ENCODE measurements at places on chromosomes 11 and 22.
A peak's percentile ranks its signal among the peaks of the same experiment; 100 is the strongest.

GRCh38 chr11:61418136-61418535 is 11.6 kb downstream of the CPSF7 start:
- DNase-seq: no peak

GRCh38 chr11:104881117-104881794 is 17.0 kb downstream of the CASP12 start:
- DNase-seq: no peak

DNA sequence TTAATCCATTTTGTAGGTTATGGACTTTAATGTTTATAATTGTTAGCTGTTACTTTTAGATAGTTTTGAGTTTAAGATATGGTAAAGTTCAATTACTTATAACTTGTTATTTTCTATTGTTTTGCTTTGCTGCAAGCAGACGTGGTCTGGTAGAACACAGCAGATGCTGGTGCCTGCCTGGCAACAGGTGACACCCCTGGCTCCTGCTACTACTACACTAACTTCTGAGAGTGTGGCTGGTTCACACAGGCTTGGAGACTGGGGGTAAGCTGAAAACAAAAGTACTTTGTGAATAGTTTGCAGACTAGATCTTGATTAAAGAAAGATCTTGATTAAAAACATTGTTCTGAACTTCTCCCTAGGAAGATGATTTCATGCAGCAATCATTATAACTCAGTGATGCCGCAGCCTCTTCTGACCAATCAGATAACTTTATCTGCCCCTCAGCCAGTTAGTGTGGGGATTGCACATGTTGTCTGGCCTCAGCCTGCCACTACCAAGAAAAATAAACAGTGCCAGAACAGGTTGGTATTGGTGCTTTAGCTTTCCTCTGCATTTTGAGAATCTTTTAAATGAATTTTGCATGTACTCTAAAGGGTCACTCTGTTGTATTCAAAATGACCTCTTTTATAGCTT is 90.4 kb downstream of the HIPK3 start:
- no peak for DNase-seq

DNA sequence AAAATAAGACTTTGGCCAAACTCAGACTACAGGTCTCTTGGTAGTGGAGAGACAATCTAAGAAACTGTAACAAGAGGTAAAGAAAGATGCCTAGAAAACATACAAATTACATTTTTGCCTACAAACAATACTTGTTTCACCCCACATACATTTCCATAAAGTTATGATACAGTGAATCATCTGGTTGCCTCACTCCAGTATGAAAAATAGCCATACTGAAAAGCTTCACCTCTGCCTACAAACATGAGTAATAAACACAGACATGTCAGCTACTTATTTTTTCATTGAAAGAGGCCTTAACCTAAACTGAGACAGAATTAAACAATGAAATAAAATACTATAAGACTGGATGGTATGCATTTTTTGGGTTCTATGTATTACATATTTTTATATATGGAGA is 1463.0 kb downstream of the FAM181B start:
- no peak for DNase-seq

GRCh38 chr22:19350476-19350859 is 58.9 kb upstream of the CLTCL1 start:
- DNase-seq: no peak

DNA sequence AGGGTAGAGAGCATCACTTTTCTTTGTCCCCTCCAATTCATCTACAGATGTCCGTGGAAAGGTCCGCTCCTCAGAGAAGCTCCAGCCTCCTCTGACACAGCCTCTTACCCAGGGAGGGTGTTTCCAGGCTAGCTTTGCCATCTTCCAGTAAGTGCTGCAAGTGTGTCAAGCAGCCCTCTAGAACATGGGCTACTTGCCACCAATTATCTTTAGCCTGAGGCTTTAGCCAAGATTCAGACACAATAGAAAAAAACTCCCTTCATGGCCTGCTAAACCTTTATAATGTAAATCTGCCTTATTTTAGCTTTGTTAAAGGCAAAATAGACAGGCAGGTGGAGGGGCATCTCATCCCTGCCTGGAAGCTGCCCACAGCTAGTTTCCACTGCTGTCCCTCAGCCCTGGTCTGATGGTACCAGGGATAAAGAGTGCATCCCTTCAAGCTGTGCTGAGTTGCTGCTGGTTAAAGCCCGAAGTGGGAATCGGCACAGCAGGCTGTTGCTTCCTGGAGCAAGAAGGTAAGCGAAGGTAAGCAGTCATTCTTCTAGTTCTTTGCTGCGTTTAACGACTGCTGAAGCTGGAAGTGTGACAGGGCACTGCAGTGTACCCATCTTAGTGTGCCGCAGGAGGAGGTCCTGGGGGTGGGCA is 190.1 kb upstream of the E2F8 start:
- no peak for DNase-seq

- no peak for DNase-seq
Measured at GRCh38 chr11:45449036-45449601, 163.0 kb upstream of the SYT13 start.

DNA sequence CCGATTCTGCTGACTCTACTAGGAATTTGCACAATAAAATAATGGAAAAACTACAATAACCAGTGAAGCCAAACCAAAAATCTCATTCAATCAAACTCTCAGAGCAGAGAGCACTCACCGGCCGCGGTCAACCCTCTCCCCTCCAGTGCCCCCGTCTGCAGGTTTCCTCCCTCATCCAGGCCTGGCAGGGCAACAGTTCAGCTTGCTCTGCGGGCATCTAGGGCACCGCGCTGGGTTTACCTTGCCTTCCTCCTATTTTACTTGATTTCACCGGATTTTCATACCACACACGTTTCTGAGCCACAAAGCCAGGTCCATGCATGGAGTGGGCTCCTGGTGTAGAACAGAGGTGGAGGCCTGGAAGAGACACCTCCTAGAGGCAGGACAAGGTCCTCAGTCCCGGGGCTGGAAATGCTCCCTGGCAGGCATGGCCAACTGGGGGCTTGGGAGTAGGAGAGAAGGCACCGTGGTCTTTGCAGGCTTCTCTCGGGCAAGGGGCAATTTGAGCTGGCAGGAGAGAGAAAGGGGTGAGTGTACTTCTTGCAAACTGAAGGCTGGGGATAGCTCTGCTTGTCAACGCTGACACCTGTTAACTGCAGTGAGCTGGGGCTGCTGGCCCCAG is 938.4 kb downstream of the BRD1 start:
- DNase-seq: no peak

- DNase-seq: no peak
Measured at GRCh38 chr11:86904001-86904400, 51.2 kb downstream of the FZD4 start.

DNA sequence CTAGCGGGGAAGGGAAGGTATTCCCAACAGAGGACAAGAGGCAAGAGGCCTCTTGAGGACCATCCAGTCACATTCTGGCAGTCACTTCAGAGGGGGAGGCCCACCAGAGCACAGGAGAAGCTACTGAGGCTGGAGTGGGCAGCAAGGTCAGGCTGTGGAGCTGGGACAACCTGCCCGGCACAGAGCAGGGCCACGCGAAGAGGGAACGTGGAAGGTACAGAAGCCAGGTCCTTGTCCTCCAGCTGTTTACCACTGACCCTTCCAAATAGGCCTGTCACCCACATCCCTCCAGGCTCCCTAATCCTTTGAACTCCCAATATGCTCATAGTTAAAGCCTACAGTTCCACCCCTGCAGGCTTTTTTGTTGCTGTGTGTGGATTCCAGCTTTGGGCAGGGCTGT is 76.9 kb downstream of the IGLL1 start:
- no peak for DNase-seq

- DNase-seq: no peak
Measured at GRCh38 chr11:85705800-85706199, 19.8 kb upstream of the CCDC89 start.

GRCh38 chr11:68373189-68373814 is 60.9 kb downstream of the LRP5 start:
- peak; percentile 92 for DNase-seq

- no peak for DNase-seq
Measured at GRCh38 chr11:73047773-73048371, 94.2 kb downstream of the FCHSD2 start.

DNA sequence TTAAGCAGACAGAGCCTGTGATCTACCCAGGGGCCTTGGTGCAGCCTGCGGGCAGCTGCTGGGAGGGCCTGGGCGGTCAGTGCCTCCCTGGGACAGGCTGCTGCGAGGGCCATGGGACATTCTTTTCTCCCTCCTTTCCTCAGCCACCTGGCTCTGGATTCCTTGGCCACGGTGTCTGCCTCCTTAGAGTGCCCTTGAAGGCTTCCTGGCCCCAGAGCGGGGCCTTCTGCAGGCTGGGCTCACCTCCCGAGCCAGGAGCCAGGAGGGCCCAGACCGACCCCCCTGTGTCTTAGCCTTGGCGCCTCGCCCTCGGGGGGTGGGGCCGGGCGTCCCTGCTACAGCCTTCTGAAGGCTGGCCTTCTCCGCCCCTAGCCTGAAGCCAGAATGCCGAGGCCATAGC is 231.2 kb downstream of the TBC1D22A start:
- no peak for DNase-seq

- DNase-seq: no peak
Measured at GRCh38 chr11:134987822-134988221, 575.8 kb upstream of the B3GAT1 start.

DNA sequence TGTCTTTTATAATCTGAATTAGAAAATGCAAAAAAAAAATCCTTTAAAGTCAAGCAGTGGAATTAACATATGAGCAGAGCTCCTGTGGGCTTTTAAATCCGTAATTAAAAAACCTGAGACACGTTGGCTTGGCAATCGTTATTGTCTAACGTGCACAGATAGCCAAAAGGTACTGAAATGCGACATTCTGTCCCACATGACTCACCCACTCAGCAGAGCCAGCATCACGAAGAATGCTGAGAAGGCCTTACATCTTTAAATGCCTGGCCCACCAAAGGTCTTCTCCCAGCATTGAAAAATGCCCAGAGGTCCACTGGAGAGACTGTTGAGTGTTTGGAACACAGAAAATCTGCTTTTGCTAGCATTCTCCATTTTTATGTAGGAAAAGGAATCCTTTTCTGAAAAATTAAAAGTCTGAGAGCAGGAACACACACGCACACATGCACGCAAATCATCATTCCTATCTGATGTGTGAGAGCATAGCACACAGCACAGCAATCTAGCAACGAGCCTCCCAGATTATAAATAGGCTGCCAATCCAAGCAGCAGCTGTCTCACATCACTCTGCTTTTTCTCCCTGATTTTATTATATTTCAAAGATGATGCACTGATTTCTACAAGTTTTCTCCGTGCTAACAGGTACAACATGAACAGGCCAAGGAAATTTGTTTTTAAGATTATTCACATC is 94.5 kb downstream of the PHF21A start:
- no peak for DNase-seq

GRCh38 chr11:66032957-66033735 is 6.9 kb upstream of the CATSPER1 start:
- DNase-seq: no peak

GRCh38 chr22:22178992-22179391 is 65.6 kb upstream of the VPREB1 start:
- DNase-seq: no peak

- DNase-seq: no peak
Measured at GRCh38 chr11:25727944-25728343, 604.0 kb upstream of the ANO3 start.

DNA sequence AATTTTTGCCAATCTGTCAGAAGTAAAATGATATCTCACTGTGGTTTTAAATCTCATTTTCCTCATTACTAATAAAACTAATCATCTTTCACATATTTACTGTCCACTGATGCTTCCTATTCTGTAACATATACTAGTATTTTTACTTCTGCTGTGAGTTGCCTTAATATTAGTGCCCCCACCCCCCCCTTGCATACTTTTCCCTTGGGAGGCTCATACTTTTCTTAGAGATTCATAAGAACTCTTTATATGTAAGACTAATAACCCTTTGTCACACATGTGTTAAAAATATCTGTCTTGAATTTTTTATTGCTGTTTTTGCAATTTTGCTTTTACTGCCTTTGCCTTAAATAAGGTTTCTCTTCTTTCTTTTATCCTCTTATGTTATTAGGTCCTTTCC is 87.2 kb downstream of the PHF21A start:
- DNase-seq: no peak

GRCh38 chr11:33742249-33742851 is 6.1 kb upstream of the CD59 start:
- no peak for DNase-seq

DNA sequence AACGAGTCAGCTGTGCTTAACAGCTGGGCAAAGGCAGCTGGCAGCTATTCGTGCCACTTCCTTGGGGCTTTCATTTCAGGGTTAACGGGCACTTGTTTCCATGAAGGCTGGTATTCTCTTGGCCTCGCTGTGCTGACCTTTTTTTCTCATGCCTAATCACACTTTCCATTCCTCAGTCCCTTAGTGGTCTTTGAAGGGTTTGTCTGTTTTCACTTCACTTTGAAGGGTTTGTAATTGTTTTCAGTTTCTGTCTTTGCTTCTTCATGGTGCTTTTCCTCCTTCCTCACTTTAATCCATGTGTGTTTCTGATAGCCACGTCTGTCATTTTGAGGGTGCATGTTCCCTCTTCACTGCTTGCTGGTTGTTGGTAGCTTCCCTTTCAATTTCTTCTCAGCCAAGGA is 24.6 kb downstream of the PPIL2 start:
- peak; percentile 45 for DNase-seq

DNA sequence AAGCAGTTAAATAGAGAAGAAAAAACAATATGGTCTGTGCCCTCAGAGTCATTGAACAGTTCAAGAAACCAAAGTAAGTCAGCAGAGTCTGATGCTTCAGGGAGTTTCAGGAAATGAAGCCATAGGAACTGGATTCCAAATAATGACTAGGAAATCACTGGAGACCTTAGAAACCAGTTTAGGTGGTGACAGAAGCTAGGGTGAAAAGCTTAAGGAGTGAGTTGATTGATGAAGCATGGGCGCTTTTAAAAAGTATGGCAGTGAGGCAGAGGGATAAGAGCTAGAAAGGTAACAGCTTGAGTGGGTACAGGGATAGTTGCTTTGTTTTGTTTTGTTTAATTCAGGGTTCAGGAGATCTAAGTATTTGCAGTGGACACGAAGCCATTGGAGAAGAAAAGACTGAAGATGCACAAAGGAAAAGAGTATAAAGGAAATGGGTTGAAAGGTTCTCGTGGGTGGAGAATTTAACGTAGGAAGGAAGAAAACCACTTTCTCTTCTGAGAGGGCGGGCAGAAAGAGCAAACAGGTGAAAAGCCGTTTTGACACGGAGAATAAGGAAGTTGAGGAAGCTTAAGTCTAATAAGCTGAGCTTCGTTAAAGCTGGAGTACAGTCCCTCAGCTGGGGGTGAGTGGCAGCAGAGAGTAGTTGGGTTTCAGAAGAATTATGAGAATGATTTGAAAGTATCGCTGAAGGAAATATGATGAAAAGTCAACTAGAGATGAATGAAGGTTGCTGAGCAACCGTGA is 14.8 kb downstream of the SGSM3 start:
- DNase-seq: no peak

DNA sequence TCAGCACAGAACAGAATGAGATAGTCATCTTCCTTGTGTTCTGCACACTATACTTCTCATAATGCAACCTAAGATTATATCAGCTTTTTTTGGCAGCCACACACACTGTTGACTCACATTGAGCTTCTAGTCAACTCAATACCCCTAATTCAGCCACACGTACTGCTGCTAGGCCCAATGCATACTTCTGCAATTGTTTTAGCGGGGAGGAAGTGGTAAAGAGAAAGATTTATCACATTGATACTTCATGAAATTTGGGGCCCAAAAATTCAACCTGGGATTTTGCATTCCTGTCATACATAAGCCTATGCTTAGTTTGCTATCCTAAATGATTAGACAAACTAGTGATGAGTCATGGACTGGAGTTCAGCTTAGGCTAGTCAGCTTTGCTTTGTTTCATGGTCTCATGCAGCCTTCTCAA is 8.6 kb upstream of the UPB1 start:
- DNase-seq: no peak

GRCh38 chr11:64605244-64605560 is 14.2 kb downstream of the SLC22A12 start:
- DNase-seq: no peak

- DNase-seq: no peak
Measured at GRCh38 chr22:42651134-42651533, 1.9 kb upstream of the CYB5R3 start.
